B cell (primary cell): ENCODE measurements at places on chromosomes 7 and 10. TPM values are rescaled to one million over a fixed set of nuclear protein-coding genes. Genes with fewer than 3 reads are reported as not detected.

DNA sequence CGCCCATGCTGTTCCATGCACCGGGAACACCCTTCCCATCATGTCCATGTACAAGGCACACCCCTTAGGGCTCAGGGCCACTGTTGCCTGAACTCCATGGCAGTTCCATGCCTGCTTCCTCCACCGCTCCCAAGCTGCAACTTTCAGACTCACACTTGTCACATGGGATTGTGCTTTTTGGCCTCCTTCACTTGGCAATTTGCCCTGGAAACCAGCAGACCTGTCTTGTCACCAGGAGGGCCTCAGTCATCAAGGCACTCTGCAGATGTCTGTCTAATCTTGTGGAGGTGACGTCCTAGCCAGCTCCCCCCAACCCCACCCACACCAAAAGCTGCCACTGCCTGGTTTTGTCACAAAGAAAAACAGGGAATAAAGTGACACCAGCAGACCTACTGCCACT, 47.5 kb downstream of the CARD11 start:
- no peaks in the 10 kb centered on the region for H3K4me1 ChIP-seq
- peaks cover 8% of the 10 kb centered on the region for H3K36me3 ChIP-seq
- H3K4me3 ChIP-seq = no peak overlapping the region
- no peak overlapping the region for H3K27ac ChIP-seq
- H3K27me3 ChIP-seq = no peaks in the 10 kb centered on the region

Gene CDNF
- total RNA-seq = 1.4 and 1.6 TPM in 2 replicates

GRCh38 chr10:110153396-110153795, 54.0 kb upstream of the MXI1 start:
- peak overlapping the region; percentile 14 for H3K27ac ChIP-seq
- H3K27me3 ChIP-seq = no peaks in the 10 kb centered on the region
- no peak overlapping the region for H3K4me3 ChIP-seq
- peaks cover 69% of the 10 kb centered on the region for H3K4me1 ChIP-seq
- DNase-seq = peak; percentile 73

DNA sequence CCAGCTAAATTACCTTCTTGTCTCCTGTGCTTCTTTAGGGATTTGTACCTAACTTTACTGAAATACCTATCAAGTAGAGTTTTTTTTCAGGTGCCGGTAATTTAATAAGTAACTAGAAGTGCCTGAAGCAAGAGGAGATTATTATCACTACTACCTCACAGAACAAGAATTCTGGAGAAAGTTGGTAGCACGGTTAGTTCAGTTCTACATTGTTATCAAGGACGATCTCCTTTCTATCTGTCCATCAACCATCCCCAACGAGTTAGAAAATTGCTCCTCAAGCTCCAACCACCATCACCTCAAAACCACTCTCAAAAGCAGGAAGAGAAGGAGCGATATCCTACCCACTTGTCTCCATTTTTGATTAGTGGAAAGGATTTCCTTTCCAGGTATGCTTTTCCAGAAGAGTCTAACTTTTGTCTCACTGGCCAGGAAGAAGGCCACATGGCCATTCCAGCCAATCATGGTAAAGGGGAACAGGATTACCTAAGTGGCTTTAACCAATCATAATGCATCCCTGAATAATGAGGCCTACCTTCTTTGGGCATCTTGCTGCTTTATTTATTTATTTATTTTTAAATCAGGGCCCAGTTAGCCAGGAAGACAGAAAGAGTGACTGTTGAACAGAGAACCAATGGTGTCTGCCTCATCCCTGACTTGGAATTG, 265.2 kb downstream of the SNX13 start:
- H3K27me3 ChIP-seq = no peaks in the 10 kb centered on the region
- H3K4me1 ChIP-seq = no peaks in the 10 kb centered on the region
- H3K36me3 ChIP-seq = no peaks in the 10 kb centered on the region

Gene CHAT
- total RNA-seq = not detected in 2 replicates

- no peak overlapping the region for H3K27ac ChIP-seq
- no peaks in the 10 kb centered on the region for H3K36me3 ChIP-seq
- H3K4me1 ChIP-seq = peaks cover 23% of the 10 kb centered on the region
- H3K27me3 ChIP-seq = no peaks in the 10 kb centered on the region
- peak overlapping the region; percentile 57 for H3K4me3 ChIP-seq
These were observed 4.4 kb downstream of the CDK6 start for GRCh38 chr7:92831716-92832533.

Gene LRRC17
- 0.53 and 0.86 TPM in 2 replicates for total RNA-seq

DNA sequence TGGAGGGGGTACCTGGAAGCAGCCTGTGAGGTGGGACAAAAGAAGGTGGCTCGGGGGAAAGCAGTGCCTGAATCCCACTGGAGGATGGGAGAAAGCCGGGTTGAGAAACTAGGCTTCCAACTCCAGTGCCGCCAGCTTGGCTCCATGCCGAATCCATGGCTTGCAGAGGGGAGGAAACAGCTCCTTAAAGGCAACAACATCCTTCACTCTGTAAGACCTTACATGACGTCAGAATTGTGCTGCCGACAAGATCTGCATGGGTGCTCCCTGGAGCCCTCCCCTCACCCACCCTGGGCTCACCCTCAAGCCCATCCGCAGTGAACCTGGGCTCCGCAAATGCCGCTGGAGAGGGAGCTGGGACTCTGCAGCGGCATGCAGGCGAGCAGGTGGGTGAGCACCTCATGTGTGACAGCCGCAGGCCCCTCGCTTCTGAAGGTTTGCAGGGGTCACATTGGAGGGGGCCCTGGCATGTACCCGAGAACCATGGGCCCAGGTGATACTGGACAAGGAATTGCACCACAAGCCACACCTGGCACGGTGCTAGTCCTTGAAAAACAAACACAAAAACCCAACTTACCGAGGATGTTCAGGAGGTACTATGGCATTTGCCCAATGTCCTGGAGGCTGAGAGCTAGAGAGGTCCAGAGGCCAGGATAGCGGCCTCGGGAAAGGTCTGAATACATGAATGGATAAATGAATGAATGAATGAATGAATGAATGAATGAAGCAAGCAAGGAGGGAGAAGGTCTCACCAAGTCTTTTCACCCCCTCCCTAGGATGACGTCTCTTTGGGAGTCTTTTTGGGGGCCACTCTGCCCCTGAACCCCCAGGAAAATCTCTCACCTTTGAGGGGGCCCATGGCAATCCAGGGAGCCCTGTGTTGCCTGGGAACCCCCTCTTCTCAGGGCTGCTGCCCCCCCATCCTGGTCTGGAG, 238.6 kb upstream of the SHH start:
- H3K27me3 ChIP-seq = no peaks in the 10 kb centered on the region
- no peak overlapping the region for H3K27ac ChIP-seq
- H3K36me3 ChIP-seq = no peaks in the 10 kb centered on the region
- no peak overlapping the region for H3K4me3 ChIP-seq
- no peak for DNase-seq

Gene SEMA3D
- 0.36 and 0.59 TPM in 2 replicates for total RNA-seq

DNA sequence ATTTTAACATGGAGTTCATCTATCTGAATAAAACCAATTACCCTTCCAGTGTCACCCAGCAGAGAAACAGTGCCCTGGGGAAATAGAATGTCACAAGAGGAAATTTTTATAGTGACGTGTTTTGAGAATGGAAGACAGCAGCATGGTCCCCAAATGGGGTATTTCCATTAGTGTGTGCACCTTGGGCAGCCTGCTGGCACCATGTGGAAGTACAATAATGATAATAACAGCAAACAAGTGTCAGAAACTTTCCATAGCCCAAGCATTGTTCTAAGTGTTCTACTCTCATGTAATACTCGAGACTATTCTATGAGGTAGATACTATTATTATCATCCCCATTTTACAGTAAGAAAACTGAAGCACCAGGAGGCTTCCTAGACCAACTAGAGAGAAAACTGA, 2.2 kb upstream of the PDE1C start:
- H3K27ac ChIP-seq = no peak overlapping the region
- no peaks in the 10 kb centered on the region for H3K4me1 ChIP-seq
- DNase-seq = no peak
- no peak overlapping the region for H3K4me3 ChIP-seq
